ENCODE measurements at places on chromosomes 4 and X.

- DNase-seq: peak; percentile 45
Measured at GRCh38 chr4:24070117-24070516, 180.3 kb upstream of the PPARGC1A start.

DNA sequence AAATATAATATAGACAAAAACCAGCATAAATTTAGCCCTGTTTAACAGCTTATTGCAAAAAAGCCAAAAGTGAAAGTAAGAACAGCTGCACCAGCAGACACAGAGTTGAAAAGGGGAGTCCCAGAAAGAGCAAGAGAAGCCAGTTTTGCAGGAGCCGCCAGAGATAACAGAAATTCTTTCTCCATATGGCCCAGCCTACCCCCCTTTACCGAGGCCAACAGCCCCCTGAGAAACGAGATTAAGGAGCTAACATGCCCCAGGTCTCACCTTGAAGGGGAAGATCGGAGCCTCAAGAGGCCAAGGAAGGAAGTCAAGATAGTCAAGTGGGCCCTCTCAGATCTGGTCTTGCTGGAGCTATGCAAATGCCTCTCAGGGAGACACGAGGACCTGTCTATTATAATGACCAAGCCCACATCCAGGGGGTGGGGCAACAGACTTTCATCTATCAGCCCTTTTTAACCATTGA is 4.8 kb downstream of the ACOX3 start:
- DNase-seq: no peak

GRCh38 chr4:7186031-7186430 is 6.3 kb upstream of the SORCS2 start:
- DNase-seq: no peak

DNA sequence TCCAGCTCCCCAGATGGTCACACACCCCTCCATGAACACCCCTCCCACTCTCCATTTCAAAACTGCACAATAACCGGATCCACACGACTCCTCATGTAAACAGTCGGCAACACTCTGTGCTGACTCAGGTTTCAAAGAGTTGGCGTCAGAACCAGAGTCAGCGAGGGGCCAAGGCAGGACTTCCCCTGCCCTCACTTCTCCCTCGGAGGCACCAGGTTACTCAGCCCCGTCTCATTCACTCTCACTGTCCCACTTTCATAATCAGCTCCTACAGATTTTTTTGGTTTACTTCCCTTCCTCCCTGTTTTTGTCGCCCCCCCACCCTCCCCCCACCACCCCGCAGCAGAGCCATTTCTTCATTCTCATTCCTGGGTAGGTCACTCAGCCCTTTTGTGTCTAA is 2.7 kb upstream of the TIMP1 start:
- DNase-seq: no peak

DNA sequence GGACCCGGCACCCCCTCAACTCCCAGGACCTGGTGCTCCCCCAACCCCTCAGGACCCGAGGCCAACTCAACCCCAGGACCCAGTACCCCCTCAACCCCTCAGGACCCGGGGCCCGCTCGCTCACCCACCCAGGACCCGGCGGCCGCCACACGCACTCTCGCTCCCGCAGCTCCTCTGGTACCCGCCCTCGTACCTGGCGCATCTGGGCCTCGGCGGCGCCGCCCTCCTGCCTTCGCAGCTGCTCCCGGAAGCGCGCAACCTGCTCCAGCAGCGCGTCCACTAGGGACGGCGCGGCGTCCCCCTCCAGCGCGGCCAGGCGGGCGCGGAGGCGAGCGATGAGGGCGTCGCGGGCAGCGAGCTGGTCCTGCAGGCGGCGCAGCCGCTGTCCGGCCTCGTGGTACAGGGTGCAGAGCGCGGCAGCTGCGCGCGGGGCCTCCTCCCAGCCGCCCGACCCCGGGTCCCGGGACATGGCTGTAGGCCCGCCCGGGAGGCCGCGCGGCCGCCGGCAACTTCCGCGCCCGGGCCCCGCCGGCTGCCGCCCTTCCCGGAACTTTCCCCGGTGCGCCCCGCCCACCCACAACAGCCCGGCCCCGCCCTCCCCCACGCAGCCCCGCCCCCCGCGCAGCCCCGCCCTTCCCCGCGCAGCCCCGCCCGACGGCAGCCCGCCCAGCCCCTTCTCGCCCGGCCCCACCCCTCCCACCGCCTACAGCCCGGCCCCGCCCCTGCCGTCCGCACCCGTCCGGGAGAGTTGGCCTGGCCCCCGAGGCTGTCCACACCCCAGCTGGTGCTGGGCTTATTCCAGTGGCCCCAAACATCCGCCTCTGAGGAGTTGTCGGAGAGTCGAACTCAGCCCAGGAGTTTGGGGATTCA is at the start of gene TNIP2:
TSS of gene TNIP2 (minus strand) at position 516 of the 870 bp plus-strand sequence. CDS start at position 469, 47 bp downstream.
- peak; percentile 33 for DNase-seq

GRCh38 chr4:48979914-48980579 is 6.0 kb upstream of the CWH43 start:
- DNase-seq: no peak

DNA sequence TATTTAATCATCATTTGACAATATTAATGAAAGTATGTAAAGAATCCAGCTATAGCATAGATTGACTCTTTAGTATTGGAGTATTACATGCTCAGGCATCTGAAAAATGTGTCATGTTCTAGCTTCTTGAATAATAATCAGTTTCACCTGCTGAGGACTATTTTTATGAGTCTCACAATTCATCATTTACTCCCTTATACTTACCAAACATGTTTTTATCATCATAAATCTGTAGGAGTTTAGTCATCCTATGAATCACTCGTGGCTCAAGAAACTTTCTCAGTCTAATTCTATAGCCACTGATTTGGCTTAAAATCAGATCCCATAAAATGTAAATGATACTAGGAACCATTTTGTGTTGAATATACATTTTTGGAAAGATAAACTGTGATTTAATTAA is 1616.1 kb downstream of the C4orf33 start:
- DNase-seq: peak; percentile 42

DNA sequence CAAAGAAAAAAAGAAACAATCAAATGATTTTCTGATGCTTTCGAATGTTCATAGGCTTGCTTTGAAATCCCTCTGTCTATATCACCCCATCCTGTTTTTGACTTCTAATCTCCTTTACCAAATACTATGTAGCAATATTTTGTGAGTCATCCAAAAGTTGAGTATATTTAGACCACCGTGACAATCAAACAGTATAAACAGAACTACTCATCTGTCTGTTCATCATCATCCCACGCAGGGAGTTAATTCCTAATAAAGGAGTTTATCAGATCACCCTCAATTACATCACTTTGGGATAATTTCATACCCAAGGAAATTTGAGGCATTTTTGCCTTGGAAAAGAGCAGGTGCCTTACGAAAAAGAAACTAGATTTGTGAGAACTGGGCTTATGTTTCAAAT is 212.9 kb downstream of the CBR4 start:
- DNase-seq: peak; percentile 70

- no peak for DNase-seq
Measured at GRCh38 chr4:74120086-74120485, 21.1 kb upstream of the CXCL2 start.

DNA sequence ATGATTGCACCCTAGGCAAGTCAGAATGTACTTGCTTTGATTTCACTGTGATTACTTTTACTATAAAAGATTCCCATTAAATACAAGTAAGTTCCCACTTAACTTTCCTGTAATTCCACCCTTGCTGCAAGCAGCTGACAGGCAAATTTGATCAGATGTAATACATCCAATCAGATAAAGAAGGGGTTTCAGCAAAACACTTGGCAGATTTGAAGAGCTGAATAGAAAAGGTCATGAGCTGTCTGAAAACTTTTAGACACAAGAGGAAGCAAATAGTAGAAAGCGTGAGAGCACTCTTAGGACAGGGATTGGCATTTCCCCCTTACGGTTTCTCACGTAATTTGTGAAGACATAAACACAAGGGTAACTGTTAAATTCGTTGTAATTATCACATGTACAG is 22.8 kb downstream of the HSD17B13 start:
- DNase-seq: no peak

Data from fibroblast of skin of left biceps (primary cell).